ENCODE measurements at places on chromosomes 16 and 17. TPM values are rescaled to one million over a fixed set of nuclear protein-coding genes. Genes with fewer than 3 reads are reported as not detected.

The TPSD1 gene
- total RNA-seq: not detected

The TMIGD1 gene
- total RNA-seq: not detected

The NPIPA1 gene
- total RNA-seq: 60.9 TPM

The CDRT15 gene
- total RNA-seq: not detected
